ENCODE measurements at places on chromosomes 5 and 9. TPM values are rescaled to one million over a fixed set of nuclear protein-coding genes. Genes with fewer than 3 reads are reported as not detected.

The CCNJL gene
- total RNA-seq, result 4.5 TPM

The RNF180 gene
- 4.9 TPM for total RNA-seq

The LARP1 gene
- total RNA-seq, result 113 TPM

The HSPB3 gene
- total RNA-seq, result not detected

The IL33 gene
- 77.5 TPM for total RNA-seq

The SLC6A3 gene
- total RNA-seq, result not detected

The ITK gene
- total RNA-seq, result 0.58 TPM

The TRIM23 gene
- total RNA-seq, result 37.3 TPM

The CD72 gene
- 18.7 TPM for total RNA-seq

The PSD2 gene
- not detected for total RNA-seq

The C8G gene
- total RNA-seq, result not detected

The POLR3G gene
- total RNA-seq, result not detected

The PCDHA9 gene
- total RNA-seq, result 0.45 TPM

The ARSI gene
- not detected for total RNA-seq

The COL5A1 gene
- total RNA-seq, result 136 TPM

The LHX3 gene
- total RNA-seq, result not detected

The BNC2 gene
- total RNA-seq, result 4.8 TPM

The SPAAR gene
- 1.2 TPM for total RNA-seq

The C5orf52 gene
- not detected for total RNA-seq

The CATSPER3 gene
- total RNA-seq, result not detected

The ACTBL2 gene
- total RNA-seq, result not detected

The CRAT gene
- total RNA-seq, result 92.2 TPM

The COL27A1 gene
- 26.3 TPM for total RNA-seq

The F2RL2 gene
- total RNA-seq, result not detected

The TMED7 gene
- 9.8 TPM for total RNA-seq

The MLANA gene
- not detected for total RNA-seq

The SLC34A1 gene
- total RNA-seq, result not detected

The SLC4A9 gene
- total RNA-seq, result not detected

Data from stomach (tissue), 19 donors.